ENCODE measurements at places on chromosomes 5 and 9.

DNA sequence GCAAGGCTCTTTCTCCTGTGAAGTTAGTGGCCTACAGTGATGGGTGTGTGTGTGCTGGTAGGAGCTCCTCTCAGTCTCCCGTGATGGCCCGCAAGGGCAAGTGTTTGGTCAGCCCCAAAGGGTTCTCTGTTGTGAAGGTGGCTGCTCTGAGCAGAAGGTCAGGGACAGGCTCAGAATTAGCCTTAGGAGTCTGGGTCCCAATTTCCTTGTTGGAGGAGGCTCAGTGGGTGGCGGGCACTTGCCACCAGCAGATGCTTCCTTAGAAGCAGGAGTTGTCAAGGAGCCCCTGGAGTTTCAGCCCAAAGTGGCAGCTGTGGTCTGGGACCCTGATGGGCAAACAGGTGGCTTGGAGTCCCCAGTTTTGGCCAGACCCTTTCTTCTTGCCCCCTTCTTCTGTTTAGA lies 154.4 kb downstream of the MACROH2A1 start:
- DNase-seq = peak; percentile 30

DNA sequence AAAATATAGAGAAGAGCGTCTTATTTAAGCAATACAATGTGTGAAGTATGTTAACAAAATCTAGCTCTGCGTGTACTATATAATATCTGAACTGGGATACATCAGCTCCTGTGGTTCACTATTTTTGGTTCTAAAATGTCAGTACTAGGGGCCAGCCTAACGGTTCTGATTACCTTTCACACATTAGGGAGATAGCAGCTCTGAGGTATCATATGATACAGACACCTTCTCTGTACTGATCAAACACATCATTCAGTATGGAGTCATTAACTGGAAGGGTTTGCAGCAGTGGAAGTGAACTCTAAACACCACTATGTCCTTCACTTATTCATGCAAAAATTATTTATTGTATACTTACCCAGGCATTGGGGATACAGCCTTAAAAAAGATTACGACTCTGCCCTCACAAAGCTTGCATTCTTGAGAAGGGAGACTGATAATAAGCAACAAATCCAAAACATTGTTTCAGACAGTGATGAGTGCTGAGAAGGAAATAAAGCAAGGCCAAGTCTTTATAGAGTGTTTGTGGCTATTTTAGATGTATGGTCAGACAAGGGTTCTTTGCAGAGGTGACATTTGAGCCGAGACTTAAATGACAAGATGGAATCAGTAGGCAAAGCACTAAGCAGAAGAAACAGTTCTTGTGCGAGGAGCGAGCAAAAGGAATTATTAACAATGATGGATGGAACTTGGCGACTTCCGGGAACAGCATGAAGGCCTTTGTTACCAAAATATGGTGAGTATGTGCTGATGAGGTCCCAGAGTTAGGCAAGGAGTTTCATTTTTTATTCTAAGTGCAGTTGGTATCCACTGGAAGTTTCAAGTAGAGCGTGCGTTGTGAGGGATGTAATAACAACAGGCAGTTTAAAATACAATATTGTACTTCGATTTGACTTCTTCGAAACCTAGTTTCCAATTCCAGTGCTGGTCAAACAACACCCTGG lies 1.8 kb upstream of the LNPEP start:
- no peak for DNase-seq

DNA sequence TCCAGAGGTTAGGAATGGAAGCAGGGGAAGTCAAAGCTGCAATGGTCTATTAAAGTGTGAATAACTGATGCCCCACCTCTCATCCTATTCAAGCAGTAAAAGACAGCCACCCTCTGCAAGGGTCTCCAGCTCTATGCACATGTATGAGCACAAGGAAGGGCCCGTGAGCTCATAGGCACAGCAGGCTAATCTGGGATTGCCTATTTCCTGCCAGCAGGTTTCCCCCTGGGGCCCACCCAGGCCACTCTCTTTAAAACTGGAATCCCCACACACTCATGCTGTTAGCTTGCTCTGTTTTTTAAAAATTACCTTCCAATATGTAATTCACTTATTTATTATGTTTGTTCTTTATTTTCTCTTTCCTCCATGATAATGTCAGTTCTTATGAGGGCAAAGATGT lies 48.7 kb upstream of the ZNF366 start:
- DNase-seq = no peak

- DNase-seq = no peak
Observed at GRCh38 chr5:79186455-79186854, 49.5 kb upstream of the JMY start.

- DNase-seq = peak; percentile 37
Observed at GRCh38 chr5:56457887-56458812, 225.0 kb upstream of the ANKRD55 start.

GRCh38 chr9:76576344-76576743 lies 117.4 kb downstream of the GCNT1 start:
- peak; percentile 87 for DNase-seq

DNA sequence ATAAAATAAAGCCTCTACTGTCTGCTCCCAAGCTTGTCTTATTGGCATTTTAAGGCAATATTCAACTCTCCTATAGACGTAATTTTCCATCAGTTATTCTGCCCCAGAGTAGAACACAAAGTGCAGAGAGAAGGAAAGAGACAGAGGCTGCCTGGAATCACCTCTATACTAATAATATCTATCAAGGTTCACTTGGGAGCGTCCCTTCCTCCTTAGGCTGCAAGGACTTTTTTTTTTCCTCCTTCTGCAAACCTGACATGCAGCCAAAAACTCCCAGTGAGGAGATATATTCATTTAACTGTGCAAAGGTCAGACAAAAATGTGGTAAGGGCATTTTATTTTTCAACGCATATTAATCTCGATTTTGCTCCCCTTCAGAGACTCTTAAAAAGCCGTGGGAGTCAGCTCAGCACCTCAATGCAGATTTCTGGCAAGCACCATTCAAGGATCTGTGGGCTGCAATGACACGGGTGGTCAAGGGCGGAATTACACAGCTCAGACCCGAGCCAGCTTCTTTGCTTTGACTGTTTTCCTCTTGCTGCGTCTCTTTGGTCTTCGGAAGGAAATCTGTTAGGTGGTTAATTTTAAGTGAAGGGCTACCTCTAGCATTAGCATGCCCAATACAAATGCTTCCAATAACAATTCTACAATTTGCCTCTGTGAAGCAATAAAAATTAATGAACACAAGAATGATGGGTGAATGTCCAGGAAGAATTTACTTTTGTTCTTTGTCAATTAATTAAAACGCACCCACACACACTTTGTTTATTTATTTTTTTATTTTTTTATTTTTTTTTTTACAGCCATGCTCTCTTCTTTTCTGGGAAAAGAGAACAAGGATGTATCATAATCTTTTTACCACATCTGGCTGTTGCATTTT lies 587.7 kb upstream of the GRAMD2B start:
- DNase-seq = no peak

DNA sequence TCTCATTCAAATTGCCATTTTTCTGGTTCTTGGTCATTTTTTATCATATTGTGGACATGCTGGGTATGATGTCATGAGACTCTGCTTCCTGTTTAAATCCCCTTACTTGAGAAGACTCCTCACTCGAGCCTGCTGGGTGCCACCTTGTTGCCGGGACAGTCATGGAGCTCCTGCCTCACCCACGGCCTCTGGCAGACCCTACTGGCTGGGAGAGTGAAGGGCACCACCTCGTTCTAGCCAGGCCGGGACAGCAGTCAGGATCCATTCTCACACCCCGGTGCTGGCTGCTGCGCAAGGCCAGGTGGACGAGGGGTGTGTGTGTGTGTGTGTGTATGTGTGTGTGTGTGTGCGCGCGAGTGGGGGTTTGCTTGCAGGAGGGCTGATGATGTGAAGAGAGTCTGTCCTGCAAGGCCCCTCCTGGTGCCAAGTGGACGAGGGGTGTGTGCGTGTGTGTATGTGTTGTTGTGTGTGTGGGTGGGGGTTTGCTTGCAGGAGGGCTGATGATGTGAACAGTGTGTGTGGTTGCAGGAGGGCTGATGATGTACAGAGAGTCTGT lies 4.4 kb downstream of the CEP72 start:
- DNase-seq = no peak

GRCh38 chr5:140242099-140242498 lies 60.8 kb downstream of the PFDN1 start:
- DNase-seq = no peak

DNA sequence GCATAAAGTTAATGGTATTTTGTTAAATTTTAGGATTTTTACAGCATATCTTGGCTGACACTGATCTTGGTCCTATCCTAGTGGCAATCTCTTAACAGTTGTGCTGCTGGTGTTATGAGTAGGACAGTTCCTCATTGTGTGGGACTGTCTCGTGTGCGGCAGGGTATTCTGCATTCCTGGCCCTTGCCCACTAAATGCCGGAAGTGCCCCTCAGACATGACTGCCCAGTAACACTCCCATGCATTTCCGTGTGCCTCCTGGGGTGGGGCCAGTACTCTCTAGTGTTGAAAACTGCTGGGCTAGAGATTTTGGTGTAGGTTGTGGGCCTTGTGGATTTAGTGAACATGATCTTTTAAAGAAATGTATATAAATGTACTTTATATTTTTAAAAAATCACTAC lies 227.1 kb upstream of the DMRT1 start:
- no peak for DNase-seq

DNA sequence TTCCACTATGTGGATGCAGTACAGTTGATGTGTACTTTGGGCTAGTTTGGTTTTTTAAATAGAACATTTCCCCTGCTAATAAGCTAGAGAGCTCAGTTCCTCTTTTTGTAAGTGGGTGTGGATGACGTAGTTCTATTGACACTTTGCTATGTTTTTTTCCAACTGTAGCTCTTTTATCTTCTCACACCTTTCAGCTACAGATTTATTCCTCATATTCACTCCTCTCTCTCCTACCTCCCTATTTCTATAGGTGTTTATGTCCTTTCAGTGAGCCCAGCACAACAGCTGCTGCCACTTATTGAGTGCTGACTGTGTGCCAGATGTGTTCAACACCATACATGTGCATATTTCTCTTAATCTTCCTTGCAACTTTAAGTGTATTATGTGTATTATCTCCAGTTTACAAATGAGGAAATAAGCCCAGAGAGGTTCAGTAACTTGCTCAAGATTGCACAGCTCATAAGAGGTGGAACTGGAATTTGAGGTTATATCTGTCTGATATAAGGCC lies 215.7 kb downstream of the SEMA6A start:
- no peak for DNase-seq

- no peak for DNase-seq
Observed at GRCh38 chr5:94407023-94407422, 211.4 kb downstream of the KIAA0825 start.

GRCh38 chr5:175821790-175822211 lies 49.6 kb upstream of the CPLX2 start:
- peak; percentile 61 for DNase-seq

DNA sequence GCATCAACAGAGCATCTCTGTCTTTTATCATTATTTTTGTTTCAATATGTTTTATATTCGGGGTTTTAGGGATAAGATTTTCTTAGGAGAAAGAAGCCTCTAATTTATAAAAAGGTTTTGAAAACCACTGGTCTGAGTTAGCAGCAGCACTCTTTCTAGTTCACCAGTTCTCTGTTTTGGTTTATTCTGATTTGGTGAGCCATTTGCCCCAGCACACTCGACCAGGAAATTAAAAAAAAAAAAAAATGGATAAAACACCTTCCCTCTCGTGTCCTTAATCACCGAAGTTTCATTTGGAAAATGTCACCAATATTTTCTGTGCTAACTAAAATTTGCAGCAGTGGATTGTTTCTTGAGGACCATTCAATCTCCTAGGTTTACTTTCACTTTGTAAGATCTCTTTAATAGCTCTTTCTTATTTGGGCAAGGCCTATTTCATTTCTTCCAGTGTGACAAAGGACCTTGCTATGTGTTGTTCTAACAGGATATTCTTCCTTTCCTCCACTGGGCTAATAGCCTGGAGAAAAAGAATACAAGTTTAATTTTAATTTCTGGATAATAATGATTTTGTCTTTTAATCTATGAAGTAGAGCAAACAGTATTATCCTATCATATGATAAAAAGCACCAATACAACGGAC lies 57.8 kb upstream of the ANXA1 start:
- no peak for DNase-seq

- no peak for DNase-seq
Observed at GRCh38 chr5:128406803-128407202, 131.2 kb downstream of the FBN2 start.

DNA sequence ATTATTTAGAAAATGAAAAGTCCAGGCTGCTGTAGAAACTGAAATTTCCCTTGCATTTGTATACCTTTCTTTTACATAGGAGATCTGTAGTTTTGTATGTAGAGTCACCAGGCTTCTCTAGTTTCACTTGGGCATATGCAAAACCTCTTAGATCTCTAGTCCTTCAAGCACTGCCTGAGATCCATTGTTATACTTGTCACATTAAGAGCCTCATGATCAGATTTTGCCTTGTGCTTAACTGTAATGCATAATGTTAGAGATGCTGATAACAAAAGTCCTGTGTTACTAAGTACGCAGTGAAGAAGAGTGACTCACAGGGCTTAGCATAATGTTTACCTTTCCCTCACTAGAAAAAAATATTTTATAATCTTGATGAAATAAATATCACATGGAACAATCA lies 250.2 kb downstream of the CYLC2 start:
- no peak for DNase-seq

DNA sequence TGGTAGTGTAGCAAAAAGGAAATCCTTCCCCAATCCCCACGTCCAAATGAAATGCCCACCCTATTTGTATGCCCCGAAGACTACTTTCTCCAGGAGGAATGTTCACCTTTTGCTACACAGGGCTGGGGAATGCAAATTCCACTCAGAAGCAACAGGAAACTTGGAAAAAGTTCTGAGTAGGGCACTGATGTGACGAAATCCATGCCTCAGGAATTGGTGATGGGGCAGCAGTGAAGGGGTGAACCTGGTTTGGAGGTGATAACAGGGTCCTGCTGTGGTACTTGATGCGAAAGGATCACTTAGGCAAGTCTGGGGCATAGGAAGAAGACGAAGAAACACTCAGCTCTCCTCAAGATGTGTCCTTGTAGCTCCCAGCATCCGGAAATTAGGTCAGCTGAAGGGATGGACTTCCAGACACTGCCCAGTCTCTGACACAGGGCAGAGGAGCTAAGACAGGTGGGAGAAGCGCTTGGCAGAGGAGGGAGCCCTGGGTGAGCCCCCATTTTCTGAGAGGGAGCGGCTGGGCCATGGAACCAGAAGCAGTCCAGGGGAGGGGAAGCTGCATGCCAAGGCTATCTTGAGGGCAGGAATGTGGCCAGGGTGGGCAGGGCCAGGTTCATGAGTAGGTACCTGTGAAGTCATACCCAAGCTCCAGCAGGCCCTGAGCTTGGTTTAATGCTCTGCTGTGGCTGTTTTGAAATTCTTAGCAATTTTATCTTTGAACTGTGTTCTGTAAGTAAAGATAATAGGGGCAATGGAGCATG lies 22.2 kb upstream of the MVB12B start:
- DNase-seq = no peak

GRCh38 chr5:150285114-150285513 lies 4.5 kb downstream of the CAMK2A start:
- no peak for DNase-seq

DNA sequence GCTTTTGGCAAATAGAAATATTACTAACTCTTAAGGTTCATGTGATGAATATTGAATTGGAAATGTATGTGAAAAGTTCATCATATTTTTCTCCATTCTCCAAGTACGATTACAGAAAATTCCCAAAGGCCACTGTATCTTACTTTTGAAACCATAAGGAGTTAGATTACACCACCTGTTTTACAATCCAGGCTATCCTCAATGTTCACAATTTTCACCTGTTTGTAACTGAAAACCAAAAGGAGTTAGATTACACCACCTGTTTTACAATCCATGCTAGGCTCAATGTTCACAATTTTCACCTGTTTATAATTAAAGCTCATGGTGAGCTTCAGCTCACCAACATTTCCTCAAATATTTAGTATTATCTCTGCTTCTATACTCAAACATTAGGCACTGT lies 188.0 kb downstream of the HCN1 start:
- no peak for DNase-seq

All from SJSA1 (cell line).